Activated CD8-positive, alpha-beta memory T cell treated with anti-CD3 and anti-CD28 coated beads, Interleukin-2, amount 10 ng/mL, durations not matched to agents 7 days and 5 days (primary cell): ENCODE measurements at places on chromosomes 7 and 10. TPM values are rescaled to one million over a fixed set of nuclear protein-coding genes. Genes with fewer than 3 reads are reported as not detected.

Gene TBX20
- 0.14 TPM for total RNA-seq

Gene MTPN
- 109 TPM for total RNA-seq

Gene OR2AE1
- not detected for total RNA-seq

Gene MYO3A
- total RNA-seq = not detected

Gene NRP1
- total RNA-seq = 2.0 TPM

Gene PCLO
- not detected for total RNA-seq

Gene NPFFR1
- not detected for total RNA-seq

Gene TRIM74
- total RNA-seq = 1.8 TPM

Gene LRRC18
- not detected for total RNA-seq
